ENCODE measurements at places on chromosomes 5 and 9.

DNA sequence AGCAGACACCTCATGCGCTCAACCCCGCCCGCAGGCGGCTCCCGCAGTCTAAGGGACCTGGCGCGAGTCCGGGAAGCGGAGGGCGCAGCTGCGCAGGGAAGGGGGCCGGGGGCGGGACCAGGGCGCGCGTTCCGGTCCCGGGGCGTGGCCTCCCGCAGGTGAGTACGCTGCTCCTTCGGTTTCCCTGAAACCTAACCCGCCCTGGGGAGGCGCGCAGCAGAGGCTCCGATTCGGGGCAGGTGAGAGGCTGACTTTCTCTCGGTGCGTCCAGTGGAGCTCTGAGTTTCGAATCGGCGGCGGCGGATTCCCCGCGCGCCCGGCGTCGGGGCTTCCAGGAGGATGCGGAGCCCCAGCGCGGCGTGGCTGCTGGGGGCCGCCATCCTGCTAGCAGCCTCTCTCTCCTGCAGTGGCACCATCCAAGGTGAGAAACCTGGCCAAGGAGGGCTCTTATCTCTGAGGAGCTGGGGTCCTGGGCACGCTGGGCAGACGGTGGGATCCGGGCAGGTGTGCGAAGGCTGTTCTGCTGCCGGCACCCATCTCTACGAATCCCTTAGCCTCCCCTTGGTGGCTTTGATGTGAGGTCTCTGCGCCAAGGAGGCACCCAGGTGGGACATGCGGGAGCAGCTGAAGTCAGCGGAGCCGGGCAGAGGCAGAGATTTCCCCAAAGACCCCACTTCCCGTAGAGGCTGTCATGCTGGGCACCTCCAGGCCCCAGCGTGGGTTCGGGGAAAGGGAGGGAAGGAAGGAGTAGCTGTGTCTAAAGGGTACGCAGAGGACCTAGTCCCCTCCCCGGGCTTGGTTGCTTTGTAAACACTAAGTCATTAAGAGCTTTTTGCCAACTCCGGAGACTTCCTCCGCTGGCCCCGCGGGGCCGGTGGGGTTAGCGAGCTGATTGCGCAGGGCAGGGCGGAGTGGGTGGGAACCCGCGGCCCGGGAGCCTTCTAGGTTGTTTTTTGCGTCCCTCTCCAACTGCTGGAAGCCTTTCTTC, at the start of gene F2RL1:
Gene F2RL1, plus strand, starts transcription at position 187 of the 988 bp plus-strand sequence. Its CDS starts 153 bp downstream, at position 340.
- peak; percentile 26 for DNase-seq

DNA sequence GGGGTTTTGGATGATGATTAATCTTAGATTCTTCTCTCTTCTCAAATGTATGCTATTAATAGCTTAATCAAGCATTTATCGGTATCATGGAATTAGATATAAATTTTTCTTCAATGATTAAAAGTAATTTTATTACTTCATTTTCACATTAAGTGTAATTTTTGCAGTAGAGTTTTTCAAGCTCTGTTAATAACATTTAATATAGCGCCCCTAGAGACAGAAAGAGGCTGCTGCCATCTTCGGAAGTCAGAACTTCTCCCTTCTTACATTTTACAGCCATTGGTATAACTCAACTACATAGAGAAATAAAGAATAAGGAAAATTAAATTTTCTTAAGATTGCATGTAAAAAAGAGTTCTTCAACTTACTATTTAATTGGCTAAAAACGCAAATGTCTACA, 540.3 kb downstream of the GABRG2 start:
- no peak for DNase-seq

GRCh38 chr5:929596-929995, 36.9 kb downstream of the TRIP13 start:
- DNase-seq = no peak

DNA sequence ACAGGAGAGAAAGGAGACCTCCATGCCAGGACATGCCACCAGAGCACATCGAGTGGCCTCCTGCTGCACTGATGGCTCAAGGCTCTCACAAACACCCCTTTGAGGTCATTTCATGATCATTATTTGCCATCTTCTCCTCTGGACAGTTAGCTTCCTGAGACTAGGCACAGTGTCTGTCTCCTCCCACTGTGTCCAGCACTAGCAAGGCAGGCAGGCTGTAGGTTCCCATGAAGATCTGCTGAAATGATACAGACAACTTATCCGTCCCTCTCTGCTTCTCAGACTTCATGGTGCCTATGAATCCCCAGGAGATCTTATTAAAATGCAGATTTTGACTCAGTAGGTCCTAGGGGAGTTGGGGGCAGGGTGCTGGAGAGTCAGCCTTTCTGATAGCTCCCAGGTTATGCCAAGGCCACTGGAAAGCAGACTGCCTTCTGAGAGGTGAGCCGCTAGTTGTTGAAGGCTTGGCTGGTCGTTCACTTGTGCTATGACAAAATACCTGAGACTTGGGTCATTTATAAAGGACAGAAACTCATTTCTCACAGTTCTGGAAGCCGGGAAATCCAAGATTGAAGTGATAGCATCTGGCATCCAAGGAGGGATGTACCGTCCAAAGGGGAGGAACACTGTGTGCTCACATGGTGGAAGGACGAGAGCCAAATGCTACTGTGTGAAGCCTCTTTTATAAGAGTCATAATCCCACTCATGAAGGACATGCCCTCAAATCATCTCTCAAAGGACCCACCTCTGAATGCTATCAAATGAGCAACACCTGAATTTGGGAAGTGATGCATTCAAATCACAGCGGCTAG, 183.4 kb downstream of the SPOCK1 start:
- no peak for DNase-seq

DNA sequence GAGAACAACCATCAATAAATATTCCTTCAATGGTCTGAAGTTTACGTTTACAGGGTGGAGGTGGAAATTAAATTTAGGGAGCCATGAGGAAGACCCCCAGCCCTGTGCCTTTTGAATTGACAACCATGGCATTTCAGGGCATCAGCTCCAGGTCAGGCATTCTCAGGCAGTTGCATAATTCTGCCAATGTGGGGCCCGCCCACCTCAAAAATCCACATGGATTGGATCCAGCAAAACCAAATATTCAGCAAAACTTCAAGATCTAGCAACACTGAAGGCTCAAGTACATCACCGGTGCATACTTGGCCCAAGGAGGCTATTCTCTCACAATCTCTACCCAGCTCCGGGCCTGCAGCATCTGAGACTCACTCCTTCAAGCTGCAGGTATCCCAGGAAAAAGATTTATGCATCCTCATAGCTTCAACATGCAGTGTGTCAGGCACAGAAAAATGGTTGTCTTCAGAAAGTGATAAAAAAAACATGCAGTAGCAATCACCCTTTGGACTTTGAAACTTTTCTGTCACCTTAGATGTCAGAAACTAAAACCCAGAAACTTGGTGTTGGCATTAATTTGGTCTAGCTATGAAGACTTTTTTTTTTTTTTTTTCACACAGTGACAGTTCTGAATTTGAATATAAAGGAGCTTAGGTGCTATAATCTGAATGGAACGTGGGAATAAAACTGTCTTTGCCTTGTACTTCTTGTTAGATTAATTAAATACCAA, 21.4 kb upstream of the ANXA2R start:
- DNase-seq = no peak

Measured in activated T-cell treated with anti-CD3 and anti-CD28 coated beads for 24 hours (primary cell).